ENCODE measurements at places on chromosomes 13 and 19. TPM values are rescaled to one million over a fixed set of nuclear protein-coding genes. Genes with fewer than 3 reads are reported as not detected.

The LRRC63 gene
- total RNA-seq: 1.1 TPM

The ADGRE3 gene
- total RNA-seq: not detected

The SNRNP70 gene
- total RNA-seq: 238 TPM

The EFNA2 gene
- total RNA-seq: not detected

The NLRP4 gene
- not detected for total RNA-seq

The MAST1 gene
- total RNA-seq: 0.73 TPM

The KLK3 gene
- total RNA-seq: not detected

The SYT3 gene
- total RNA-seq: not detected

The CD33 gene
- total RNA-seq: 18.7 TPM

The GJA3 gene
- not detected for total RNA-seq

The BEST2 gene
- total RNA-seq: not detected

The GTF2F2 gene
- 19.9 TPM for total RNA-seq

The FPR1 gene
- total RNA-seq: not detected

The C19orf67 gene
- 0.30 TPM for total RNA-seq

The TEX26 gene
- not detected for total RNA-seq

The ELAVL3 gene
- 0.32 TPM for total RNA-seq

The GPR183 gene
- total RNA-seq: 69.8 TPM

The TMPRSS9 gene
- total RNA-seq: not detected

The LPAR2 gene
- 45.2 TPM for total RNA-seq

The KRTDAP gene
- not detected for total RNA-seq

The SELENOV gene
- not detected for total RNA-seq

The NLRP5 gene
- not detected for total RNA-seq

The ZNF211 gene
- 13.6 TPM for total RNA-seq

The CGB1 gene
- total RNA-seq: not detected

The GJB6 gene
- total RNA-seq: 2.6 TPM

The ETV2 gene
- total RNA-seq: 1.3 TPM

The FXYD3 gene
- total RNA-seq: not detected

The PRDX2 gene
- total RNA-seq: 278 TPM

The PSG7 gene
- not detected for total RNA-seq

The PTGER1 gene
- 0.23 TPM for total RNA-seq

The ZNF497 gene
- 1.1 TPM for total RNA-seq

The PLPP2 gene
- total RNA-seq: not detected

The LAIR2 gene
- 13.7 TPM for total RNA-seq

The KLK2 gene
- 0.27 TPM for total RNA-seq

The SPACA4 gene
- not detected for total RNA-seq

The CBARP gene
- 0.32 TPM for total RNA-seq

The NOP53 gene
- total RNA-seq: 286 TPM

The REXO1 gene
- total RNA-seq: 49.2 TPM

The ZSCAN1 gene
- not detected for total RNA-seq

The TRPC4 gene
- total RNA-seq: not detected

The SLAIN1 gene
- total RNA-seq: 37.3 TPM

The BSPH1 gene
- not detected for total RNA-seq

The KCNRG gene
- total RNA-seq: 0.18 TPM

The LINGO3 gene
- total RNA-seq: 0.23 TPM

The C1QTNF9B gene
- total RNA-seq: 0.18 TPM

The MOB3A gene
- total RNA-seq: 239 TPM
